ENCODE measurements at places on chromosomes 11 and 22. TPM values are rescaled to one million over a fixed set of nuclear protein-coding genes. Genes with fewer than 3 reads are reported as not detected.

- peak; percentile 45 for DNase-seq
Measured at GRCh38 chr11:128905345-128906184, 14.4 kb downstream of the KCNJ5 start.

ZBTB16 gene
- total RNA-seq = not detected

DNA sequence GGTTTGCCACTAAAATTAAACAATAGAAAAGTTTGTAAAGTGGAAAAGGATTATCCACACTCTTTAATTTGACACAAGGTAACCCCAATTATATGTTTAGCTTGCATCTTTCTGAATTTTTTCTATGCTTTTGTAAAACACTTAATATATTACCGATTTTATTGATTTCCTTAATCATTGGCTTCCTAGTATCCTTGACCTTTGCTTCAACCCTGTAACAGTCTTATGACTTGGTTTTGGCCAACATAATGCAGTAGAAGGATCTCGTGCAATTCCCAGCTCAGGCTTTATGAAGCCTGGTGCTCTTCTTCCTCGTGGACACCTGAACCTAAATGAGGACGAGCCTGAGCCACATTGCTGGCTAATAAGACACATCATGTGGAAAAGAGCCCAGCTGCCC is 23.6 kb upstream of the CASP4 start:
- DNase-seq = no peak

DNA sequence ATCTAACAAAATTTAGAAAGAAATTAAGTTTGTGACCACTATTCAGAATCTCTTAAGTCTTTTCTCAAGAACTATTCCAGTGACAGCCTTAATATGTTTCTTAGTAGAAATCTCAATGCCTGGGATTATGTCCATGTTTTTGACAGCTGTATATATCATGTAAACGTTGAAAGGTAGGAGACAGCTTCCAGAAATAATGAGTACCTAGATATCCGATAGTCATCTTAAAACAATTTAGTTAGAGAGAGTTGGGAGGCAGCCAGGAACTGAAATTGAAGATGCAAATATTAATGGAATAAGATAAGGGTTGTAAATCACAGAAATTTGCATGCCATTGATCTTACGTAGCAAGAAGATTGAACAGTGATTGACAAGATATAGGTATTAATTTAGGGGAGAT is 955.2 kb downstream of the JRKL start:
- no peak for DNase-seq

- DNase-seq = no peak
Measured at GRCh38 chr11:113960702-113961330, 14.1 kb upstream of the HTR3A start.

DNA sequence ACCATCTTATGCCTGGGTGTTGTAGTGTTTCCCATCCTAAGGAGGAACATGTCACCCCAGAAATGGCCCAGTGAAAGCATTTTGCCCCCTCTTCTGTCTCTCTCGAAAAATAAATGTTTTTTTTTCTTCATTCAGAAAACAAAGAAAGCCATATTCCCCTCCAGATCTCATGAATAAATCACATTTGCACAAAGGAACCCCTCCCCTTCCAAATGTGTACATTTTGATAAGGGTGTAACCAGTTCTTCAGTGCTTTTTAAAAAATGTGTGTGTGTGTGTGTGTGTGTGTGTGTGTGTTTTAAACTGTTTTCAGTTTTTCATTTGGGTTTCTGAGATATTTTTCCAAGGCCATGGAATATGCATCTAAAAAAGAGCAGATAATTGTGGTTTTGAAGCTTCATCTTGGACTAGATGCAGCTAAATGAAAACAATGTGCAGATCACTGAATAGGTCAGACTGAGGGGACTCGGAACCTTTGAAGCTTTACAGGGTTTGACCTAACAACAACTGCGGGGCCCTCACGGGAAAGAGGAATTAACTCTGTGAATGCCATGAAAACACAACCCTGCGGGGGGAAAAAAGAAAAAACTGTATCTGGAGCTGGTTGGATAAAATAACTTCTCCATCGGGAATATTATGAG is 76.4 kb downstream of the YAP1 start:
- no peak for DNase-seq

DNA sequence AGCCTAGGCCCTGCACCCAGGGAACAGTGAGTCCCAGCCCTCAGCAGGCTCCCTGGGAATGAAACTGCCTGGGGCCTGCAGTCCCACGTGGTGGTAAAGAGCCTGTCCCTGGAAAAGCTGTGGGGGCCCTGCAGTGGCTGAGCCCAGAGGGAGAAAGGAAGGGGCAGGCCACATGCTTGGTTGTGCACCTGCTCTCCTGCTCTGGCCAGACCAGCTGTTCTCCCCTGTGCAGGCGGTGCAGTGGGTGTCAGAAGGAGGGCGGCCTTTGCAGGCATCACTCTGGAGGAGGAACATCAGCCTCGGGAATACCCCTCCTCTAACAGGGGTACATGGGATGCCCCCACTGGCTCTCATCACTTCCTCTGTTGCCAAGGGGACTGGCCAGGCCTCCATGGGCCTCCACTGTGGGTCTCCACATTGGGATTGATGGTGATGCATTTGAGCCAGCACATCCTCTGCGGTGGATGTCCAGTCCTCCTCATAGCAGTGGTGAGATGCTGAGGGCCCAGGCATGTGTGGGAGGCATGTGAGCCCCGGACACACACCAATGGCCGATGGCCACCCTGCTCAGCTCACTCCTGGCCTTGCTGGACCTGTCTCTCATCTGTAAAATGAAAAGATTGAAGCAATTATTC is 690.4 kb downstream of the BRD1 start:
- no peak for DNase-seq

DNA sequence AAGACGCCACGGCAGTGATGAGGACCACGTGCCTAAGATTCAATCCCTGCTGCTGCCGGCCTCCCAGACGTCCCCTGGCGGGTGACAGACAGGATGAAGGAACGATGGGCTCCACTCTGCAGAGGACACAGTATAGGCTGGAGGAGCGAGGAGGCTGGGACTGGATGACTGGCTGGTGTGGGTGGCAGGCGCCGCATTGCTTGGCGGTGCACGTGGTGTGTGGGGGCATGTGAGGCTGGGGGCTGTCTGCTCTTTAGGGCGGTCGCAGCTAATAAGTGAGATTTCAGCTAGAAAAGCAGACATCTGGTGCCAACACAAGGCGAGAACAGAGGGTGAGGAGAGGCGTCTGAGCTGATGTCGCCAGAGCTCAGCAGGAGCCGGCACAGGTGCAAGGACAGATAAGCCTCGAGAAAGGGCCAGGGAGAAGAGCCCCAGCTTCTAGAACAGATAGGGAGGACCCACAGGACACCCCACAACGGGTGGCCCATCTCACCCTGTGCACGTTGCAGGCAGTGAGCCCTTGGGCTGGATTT is 33.2 kb downstream of the TSPAN4 start:
- no peak for DNase-seq
